PC-3 (cell line): ENCODE measurements at places on chromosomes 2 and 18. TPM values are rescaled to one million over a fixed set of nuclear protein-coding genes. Genes with fewer than 3 reads are reported as not detected.

DNA sequence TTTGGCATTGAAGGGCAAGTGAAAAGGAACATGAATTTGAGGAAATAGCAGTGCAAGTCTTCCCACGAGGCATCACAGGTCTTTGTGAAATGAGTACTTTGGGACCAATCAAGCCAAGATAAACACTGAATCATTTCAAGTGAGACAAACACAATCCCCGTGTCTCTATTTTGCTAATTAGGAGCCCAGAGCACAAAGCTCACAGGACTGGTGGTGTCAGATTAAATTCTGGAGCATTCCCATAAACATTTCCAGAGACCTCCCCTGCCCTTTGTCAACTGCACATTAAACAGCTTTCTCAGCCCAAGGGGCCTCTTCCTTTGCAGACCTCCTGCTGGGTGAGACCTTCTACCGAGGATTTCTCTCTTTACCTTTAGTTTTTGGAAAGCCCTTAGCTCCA is 50.7 kb downstream of the DAPL1 start:
- H3K4me3 ChIP-seq: no peak overlapping the region
- no peaks in the 10 kb centered on the region for H3K4me1 ChIP-seq
- H3K27me3 ChIP-seq: peaks cover 11% of the 10 kb centered on the region; the same call in 1 of the 2 replicates
- H3K27ac ChIP-seq: no peak overlapping the region
- no peak for DNase-seq

GRCh38 chr2:149167001-149167780 is 128.7 kb downstream of the LYPD6B start:
- no peak overlapping the region for H3K27ac ChIP-seq
- peaks cover 30% of the 10 kb centered on the region for H3K4me1 ChIP-seq
- no peaks in the 10 kb centered on the region for H3K36me3 ChIP-seq
- H3K4me3 ChIP-seq: no peak overlapping the region
- H3K27me3 ChIP-seq: peaks cover 4% of the 10 kb centered on the region; the same call in 1 of the 2 replicates
- DNase-seq: peak; percentile 7

DNA sequence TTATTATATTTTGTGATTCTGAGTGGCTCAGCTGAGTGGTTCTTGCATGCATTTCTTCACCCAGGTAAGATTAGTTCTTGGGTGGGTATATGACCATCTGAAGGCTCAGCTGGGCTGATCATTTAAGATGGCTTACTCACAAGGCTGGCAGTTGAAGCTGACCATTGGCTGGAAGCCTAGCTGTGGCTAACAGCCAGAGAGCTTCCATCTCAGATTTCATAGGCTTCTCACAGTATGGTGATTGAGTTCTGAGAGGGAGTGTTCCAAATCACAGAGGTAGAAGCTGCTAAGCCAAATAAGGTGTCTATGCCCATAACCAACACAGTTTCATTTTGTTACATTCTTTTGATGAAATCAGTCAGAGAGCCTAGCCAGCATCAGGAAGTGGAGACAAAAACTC is 117.4 kb upstream of the RPRM start:
- no peaks in the 10 kb centered on the region for H3K27me3 ChIP-seq
- DNase-seq: peak; percentile 92
- peak overlapping the region; percentile 82 for H3K27ac ChIP-seq

DNA sequence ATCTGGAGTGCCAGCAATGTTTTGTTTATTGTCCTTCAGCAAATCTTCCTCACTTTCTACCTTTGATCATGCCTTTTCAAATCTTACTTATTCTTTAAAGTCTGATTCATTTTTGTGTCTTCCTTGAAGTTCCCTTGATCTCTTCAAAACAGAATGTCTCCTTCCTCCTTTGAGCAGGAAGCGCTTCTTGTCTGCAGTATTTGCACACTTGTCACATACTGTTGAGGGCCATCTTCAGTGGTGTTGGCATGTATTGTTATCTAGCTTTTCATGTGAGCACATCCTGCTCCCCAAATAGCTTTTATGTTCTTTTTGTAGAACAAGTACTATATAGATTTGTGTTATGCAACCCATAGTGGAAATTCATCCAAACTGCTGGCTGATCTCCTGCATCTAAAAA is 5.9 kb upstream of the CERS6 start:
- no peaks in the 10 kb centered on the region for H3K27me3 ChIP-seq
- H3K4me1 ChIP-seq: no peaks in the 10 kb centered on the region
- DNase-seq: no peak
- no peak overlapping the region for H3K27ac ChIP-seq
- H3K4me3 ChIP-seq: no peak overlapping the region

SGPP2 gene
- total RNA-seq: not detected in 2 replicates

HOXD9 gene
- not detected in 2 replicates for total RNA-seq
